ENCODE measurements at places on chromosomes 4 and X.

DNA sequence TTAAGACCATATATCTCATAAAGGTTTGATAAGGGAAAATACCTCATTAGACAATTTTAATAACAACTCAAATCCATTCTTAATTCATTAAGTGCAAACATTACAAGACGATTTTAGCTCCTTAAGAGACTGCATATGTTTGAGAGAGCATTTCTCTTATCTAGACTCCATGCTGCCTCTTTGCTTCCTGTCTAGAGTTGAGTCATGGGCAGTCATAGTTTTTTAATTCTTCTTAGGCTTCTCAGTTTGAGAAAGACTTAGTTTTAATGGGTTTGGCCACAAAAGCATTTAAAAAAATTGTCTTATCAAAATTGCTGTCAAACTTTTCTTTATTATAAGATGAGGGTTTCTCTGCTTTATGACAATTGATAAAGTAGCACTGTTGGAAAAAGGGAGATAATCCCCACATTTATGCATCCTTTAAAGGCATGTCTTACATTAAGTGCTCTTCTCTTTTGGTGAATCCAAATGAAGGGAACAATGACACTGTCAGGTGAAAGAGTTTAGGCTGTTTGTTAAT, 713.4 kb downstream of the PCDH18 start:
- no peak for DNase-seq

- DNase-seq: no peak
Measured at GRCh38 chr4:70703619-70704214, 15.4 kb downstream of the UTP3 start.

- no peak for DNase-seq
Measured at GRCh38 chr4:119721878-119722277, 93.3 kb upstream of the PDE5A start.

- DNase-seq: no peak
Measured at GRCh38 chrX:153410373-153410772, 899 bp upstream of the ZFP92 start.

- DNase-seq: no peak
Measured at GRCh38 chrX:44105228-44105913, 132.2 kb upstream of the NDP start.

GRCh38 chr4:76703676-76704075, 194.3 kb downstream of the SOWAHB start:
- DNase-seq: no peak

- no peak for DNase-seq
Measured at GRCh38 chr4:7554905-7555304, 120.2 kb upstream of the PSAPL1 start.

DNA sequence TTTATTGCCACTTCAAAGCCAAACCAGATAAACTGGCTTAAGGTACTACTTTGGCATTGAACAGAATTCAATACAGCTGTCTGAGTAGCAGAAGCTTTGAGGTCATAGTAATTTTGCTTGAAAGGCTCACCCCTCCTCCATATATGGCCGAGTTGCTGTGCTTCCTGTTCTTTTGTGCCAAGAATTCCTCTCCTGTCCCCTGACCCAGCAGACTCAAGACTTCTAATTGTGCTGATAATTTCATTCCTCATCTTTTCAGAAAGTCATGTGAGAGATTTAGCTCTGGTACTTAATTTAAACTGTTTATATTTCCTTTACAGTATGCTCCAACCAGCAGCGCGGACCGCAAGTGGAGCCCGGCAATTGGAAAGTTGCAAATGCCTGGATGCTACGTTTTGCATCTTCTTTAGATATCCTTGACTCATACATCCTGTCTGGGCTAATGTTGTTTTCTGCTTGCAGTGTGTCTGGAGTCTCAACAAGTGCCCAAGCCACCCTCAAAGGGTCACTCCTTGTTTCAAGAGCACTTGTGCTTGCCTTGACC, 373.4 kb downstream of the PDGFC start:
- DNase-seq: no peak

DNA sequence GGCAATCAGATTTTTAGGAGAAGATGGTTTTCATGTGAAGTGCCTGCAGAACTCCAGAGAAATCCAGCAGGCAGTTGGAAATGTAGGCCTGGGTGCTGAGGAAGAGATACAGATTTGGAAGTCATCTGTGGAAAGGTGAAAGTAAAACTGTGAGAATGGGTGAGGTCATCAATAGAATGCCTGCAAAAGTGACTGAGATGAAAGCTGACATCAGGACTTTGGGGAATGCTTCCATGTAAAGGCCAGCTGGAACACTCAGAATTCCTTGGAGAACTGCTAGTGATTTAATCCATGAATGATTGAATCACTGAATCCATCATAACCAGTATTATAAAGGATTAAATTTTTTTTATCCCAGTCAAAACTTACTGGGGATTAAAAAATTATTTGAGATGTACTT, 124.5 kb upstream of the GIMD1 start:
- no peak for DNase-seq

DNA sequence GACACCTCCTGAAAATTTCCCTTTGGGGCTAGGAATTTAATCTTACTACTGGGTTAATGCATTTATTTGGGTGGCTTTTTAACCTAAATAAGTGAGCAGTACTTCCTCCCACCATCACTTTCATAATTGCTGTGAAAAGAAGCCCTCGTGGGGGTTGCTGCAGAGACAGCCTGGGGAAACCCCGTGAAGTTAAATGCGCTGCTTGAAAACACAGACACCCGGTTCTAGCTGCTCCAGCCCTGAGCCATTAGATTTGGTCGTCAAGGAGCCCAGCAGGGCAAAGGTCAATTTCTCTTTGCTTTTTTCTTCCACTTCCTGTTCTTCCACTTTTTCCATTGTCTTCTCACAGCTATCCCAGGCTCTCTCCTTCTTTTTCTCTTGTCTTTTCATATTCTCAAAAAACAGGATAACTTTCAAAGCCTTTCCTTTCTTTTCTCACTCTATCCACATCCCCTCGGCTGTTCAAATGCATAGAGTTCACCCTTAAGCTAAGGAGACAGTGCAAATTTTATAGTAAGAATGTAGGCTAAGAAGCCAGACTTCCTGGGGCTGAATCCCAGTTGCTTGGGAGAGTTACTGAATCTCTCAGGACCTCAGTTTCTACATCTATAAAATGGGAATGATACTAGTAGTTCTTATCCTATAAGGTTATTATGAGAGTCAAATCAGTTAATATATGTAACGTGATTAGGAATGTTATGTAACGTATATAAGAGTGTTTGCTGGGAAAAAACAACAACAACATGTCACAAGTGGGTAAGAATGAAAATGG, 91.5 kb upstream of the ZNF827 start:
- no peak for DNase-seq

DNA sequence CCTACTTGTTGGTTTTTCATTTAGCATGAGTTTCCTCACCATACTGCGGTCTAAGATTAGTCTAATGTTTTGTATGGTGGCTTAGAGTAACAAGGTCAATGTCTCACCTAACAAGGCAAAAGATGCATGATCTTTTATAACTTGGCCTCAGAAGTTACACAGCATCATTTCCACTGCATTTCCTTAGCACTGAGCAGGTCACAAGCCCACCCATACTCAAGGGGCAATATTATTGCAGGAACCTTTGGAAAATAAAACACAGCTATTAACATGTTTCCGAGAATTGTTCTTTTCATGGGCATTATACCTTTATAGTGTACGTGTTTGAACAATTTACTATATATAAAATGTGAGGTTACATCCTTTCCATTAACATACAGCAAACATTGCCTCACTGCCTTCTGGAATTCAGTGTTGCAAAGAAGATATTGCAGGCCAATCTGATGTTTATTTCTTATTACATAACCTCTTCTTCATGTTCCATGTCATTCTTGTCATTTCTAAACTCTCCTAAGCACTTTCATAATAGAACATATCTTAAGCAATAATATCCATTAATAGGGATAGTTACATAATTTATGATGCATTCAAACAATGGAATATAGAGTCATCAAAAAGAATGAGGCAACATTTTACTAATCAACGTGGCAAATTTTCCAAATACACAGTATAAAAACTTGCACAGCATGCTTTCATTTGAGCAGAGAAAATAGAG, 153.8 kb downstream of the AREG start:
- DNase-seq: no peak

DNA sequence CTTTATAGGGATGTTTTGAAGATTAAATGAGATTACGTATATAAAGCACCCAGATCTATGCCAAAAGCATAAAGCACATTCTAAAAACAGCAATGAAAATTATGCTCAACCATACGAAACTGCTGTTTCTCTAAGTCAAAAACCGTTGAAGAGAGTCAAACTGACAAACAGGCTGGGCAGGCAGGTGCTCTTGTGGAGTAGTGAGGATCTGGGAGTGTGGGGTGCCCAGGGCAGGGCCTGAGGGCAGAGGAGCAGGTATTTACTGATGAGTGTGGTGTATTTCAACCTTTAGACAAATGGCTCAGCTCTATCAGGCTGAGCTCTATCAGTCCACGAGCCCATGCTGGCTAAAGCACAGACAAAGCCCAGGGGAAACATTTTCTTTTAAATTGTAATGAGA, 40.4 kb downstream of the RELL1 start:
- DNase-seq: no peak

DNA sequence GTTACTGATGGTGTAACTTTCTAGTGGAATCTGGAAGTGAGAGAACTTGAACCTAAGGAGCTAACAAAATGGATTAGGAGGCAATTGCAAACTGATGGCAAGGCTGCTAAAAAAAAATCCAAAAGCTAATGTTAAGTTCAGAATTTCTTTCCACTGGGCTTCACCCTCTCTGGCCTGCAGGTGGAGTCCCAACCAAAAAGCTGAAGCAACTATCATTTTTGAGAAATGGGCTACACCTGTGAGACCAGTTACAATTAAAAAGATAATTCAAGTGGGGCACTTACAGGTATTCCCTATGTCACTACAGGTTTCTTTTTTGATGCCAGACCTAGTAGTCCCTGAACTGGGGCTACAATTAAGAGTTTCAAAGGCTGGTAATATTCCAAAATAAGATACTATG, 142.1 kb upstream of the FTHL17 start:
- DNase-seq: no peak

GRCh38 chrX:1535241-1536041, 1.5 kb downstream of the P2RY8 start:
- no peak for DNase-seq

DNA sequence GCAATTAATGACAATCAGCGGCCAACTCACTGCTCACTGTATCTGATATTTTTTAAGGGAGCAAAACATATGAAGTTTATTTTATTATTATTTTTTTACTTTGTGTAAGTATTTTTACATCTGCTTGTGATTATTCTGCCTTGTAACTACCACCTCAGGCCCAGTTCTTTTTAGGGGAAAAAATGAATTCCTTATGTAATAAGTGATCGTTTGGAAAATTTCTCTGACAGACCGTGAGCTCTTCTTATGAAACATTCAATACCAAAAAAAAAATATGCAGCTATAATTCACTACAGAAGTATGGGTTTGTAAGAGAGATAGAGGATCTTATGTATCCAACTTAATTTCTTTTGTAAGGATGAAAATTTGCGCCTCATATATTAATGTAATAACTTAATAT, 33.5 kb upstream of the STOX2 start:
- no peak for DNase-seq

DNA sequence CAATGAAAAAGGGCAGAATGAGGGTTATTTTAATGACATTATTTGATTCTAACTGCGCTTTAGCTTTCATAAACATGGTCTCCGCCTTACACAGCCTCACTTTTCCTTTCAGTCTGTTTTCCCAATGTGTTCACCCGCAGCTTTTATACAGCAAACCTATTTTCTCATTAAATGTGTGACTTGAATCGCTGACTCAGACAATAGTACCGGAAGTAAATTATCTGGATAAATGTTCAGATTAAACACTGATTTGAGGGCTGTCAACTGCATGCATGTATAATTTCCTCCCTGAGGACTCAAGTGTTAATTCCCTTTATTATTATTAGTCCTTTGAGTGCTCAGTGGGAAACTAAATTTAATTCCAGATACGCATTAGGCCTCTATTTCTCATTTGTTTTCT, 117.3 kb downstream of the FAM133A start:
- DNase-seq: no peak

GRCh38 chr4:37662861-37663390, 23.2 kb downstream of the RELL1 start:
- no peak for DNase-seq

- no peak for DNase-seq
Measured at GRCh38 chr4:113331811-113332210, 282.4 kb downstream of the ANK2 start.

DNA sequence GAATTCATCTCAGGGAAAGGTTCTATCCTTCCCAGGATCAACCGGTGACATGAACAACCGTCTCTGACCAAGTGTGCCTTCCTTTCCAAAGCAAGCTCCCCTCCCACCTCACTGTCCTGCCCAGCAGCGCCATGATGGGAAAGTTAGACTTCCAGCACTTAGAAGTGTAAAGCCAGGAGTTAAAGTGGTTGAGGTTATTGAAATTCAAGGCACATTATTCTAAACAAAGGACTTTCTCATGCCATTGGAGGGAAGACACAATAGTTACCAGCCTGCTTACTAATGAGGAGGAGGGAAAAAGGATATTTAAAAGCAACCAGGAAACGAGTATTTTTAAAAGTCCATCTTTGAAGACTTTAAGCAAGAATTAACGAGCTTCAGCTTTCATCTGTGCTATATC, 96.8 kb downstream of the NSUN7 start:
- DNase-seq: no peak

DNA sequence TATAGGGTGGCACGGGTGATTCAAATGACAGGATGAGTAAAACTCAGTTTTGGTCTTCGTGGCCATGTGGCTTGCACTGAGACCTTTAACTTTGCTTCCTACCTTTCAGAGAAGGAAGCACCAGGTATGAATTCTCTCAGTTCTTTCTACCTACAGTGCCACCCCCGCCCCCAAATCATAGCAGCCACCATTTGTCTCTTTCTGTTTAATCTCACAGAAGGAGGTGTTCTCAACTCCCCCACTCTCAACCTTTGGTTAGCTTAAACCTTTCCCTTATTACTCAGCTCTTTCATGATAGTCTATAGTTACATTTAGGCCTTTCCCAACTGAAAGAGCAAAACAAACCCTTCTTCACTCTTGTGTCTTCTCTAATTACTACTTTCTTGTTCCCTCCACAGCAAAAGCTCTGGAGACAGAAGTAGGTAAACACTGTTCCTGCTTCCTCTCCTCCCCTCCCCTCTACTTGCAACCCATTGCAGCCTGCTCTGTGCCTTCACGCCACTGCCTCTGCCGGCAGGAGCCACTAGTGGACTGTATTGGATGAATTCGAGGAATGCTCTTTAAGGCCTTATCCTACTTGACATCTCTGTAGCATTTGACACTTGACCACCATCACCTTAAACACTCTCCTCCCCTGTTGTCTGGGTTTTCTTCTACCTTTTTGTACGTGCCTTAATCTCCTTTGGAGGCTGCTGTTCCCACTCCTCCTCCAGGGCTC, 123.7 kb downstream of the AFF1 start:
- DNase-seq: no peak

GRCh38 chr4:105605493-105605892, 53.1 kb downstream of the ARHGEF38 start:
- no peak for DNase-seq

DNA sequence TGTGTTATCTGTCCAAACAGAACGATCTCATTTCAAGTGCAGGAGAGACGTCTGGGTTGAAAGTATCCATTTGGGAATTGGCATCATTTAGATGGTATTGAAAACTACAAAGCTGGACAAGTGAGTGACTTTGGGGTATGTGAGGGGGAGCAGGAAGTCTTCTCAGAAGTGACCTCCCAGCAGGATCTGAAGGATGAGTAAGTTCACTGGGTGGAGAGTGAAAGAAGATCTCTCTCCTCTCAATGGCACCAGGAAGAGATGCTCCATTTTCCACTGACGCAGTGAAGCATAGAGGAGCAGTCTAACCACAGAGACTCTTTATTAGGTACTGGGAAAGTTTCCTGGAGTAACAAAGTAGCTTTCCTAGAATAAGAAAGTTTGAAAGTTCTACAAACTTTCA, 161.0 kb downstream of the CPE start:
- no peak for DNase-seq

- DNase-seq: no peak
Measured at GRCh38 chr4:96380106-96380505, 540.2 kb downstream of the PDHA2 start.
